ENCODE measurements at places on chromosomes 16 and 17. TPM values are rescaled to one million over a fixed set of nuclear protein-coding genes. Genes with fewer than 3 reads are reported as not detected.

Gene PKMYT1
- 0.39 TPM for total RNA-seq

Gene HBA1
- 74.0 TPM for total RNA-seq

Gene RAB26
- total RNA-seq = 0.81 TPM

Gene NRN1L
- total RNA-seq = not detected

- no peak for DNase-seq
Observed at GRCh38 chr17:66233023-66233753, 4.0 kb upstream of the APOH start.
